ENCODE measurements at places on chromosomes 12 and 14.

- DNase-seq = no peak
Measured at GRCh38 chr12:92629349-92630065, 73.3 kb upstream of the PLEKHG7 start.

DNA sequence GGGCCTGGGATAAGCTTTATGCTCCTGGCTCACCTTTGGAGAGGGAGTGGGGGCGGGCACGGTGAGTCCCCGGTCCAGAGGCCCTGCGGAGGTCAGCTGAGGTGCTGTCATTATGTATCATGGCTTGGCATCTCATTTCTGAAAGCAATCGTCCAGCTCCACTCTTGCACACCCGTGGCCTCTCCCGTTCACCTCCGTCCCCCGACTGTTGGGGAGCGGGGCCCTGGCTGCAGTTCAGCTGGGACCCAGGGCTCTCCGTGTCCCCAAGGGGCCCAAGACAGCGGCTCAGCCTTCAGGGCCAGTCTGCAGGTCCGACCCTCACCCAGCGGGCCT, 10.6 kb downstream of the BMP4 start:
- DNase-seq = no peak

- DNase-seq = no peak
Measured at GRCh38 chr14:71250791-71251190, 343.5 kb downstream of the PCNX1 start.

GRCh38 chr14:68450391-68451120, 342.3 kb downstream of the ZFP36L1 start:
- DNase-seq = no peak

- no peak for DNase-seq
Measured at GRCh38 chr12:132495629-132496357, 5.8 kb downstream of the FBRSL1 start.

Measured in activated CD8-positive, alpha-beta memory T cell treated with anti-CD3 and anti-CD28 coated beads for 48 hours (primary cell).